ENCODE measurements at places on chromosomes 3 and 15. TPM values are rescaled to one million over a fixed set of nuclear protein-coding genes. Genes with fewer than 3 reads are reported as not detected.

TBC1D5 gene
- total RNA-seq = 48.1 TPM

PP2D1 gene
- not detected for total RNA-seq

GRCh38 chr15:36926427-36926825 lies 173.9 kb downstream of the MEIS2 start:
- H3K27ac ChIP-seq = no peak overlapping the region
- no peaks in the 10 kb centered on the region for H3K36me3 ChIP-seq
- no peak overlapping the region for H3K4me3 ChIP-seq
- no peaks in the 10 kb centered on the region for H3K4me1 ChIP-seq

RCCD1 gene
- 17.1 TPM for total RNA-seq

DNA sequence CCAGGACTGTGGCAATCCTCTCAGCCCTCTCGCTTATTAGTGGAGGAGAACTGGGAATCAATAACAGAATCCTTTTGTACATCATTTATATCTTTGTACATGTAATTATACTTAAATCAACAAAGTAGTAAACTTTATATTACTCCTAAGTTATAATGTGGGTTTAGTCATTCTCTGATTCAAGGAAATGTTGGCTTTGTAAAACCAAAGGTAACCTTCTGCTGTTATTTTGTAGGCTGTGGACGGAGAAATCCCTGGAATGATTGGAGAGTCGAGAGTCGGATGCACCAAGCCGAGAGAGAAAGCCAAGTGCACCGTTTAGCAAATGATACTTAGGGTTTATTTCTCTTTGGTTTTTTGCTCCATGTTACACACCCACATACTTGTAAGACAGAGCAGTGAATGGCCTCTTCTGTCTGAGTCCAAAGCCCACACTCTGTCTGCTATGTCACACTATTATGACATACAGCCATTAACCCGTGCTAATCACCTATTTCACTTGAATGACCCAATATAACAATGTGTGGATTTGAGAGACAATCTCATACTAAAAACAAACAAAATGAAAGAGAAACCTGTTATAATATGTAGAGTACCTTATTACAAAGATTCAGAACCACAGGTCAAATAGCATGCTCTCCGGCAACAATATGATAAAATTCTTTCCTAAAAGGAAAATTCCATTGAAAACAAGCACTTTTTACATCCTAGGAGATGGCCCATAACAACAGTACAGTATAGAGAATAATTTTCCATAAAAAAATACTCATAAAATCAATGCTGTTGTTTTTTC lies 72.2 kb downstream of the MECOM start:
- no peak overlapping the region for H3K27ac ChIP-seq
- no peak overlapping the region for H3K4me3 ChIP-seq
- H3K36me3 ChIP-seq = no peaks in the 10 kb centered on the region
- no peak for DNase-seq

GOLGA8S gene
- not detected for total RNA-seq

DNA sequence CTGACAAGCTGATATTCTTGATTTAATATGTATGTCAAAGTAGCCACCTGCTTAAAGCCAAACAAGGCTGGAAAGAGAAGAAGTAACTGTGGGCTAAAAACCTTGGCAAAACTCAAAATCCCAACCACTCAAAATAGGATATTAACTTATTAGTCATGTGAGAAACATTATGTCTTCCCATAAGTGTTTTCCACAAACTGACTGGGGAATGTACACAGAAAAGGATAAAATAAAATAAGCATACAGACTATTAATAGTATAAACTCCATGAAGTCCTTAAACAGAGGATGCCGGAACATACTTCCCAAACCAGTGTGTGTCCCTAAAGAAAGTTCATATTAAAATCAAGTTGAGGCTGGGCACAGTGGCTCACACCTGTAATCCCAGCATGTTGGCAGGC lies 263.7 kb upstream of the THBS1 start:
- no peak for DNase-seq
- H3K4me3 ChIP-seq = no peak overlapping the region
- no peaks in the 10 kb centered on the region for H3K36me3 ChIP-seq
- no peak overlapping the region for H3K27ac ChIP-seq
- no peaks in the 10 kb centered on the region for H3K27me3 ChIP-seq

DNA sequence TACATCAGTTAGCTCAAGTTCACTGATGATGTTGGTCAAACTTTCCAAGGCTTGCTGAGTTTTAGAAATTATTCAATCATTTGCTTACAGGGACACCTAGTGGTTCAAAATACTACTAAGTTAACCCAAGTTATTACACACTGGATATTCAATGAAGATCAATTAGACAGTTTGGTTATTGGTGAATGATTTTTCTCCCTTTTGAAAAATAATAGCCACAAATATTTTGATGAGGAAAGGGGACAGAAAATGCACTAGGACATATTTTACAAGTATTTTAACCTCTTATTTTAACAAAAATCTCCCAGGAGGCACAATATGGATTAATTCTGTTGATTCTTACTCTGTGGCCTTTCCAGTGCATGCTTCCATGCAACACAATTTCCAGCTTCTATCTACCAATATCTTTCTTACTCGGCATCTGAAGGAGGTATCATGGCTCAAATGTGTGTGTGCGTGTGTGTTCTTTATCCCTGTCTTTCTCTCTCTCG lies 20.1 kb upstream of the GOLGA6L2 start:
- no peak overlapping the region for H3K4me3 ChIP-seq
- no peaks in the 10 kb centered on the region for H3K27me3 ChIP-seq
- H3K36me3 ChIP-seq = no peaks in the 10 kb centered on the region
- no peaks in the 10 kb centered on the region for H3K4me1 ChIP-seq

DNA sequence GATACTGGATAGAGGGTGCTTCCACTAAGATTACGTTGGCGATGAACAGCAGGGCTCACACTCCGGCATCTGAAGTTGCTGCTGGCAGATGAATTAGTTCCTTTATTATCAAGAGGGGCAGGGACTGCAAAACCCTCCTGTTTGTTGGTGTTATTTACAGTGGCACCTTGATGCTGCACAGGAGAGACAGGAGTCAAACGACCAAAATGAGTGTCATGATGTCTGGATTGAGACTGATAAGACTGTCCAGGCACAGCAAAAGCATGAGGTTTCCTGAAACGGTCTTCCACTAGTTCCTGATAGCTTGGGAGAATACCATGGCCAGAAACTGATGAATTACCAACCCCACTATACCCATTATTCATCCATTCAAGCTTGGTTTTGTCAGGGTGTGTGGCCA lies 100.8 kb upstream of the NEDD4 start:
- peaks cover 44% of the 10 kb centered on the region for H3K36me3 ChIP-seq
- no peaks in the 10 kb centered on the region for H3K4me1 ChIP-seq
- no peak overlapping the region for H3K27ac ChIP-seq
- H3K27me3 ChIP-seq = no peaks in the 10 kb centered on the region
- DNase-seq = no peak

GRCh38 chr3:16768956-16769355 lies 115.8 kb upstream of the PLCL2 start:
- H3K36me3 ChIP-seq = no peaks in the 10 kb centered on the region
- H3K4me1 ChIP-seq = peaks cover 24% of the 10 kb centered on the region
- H3K27ac ChIP-seq = 0 out of 2 replicates have a peak overlapping the region, but pooled peaks have one; percentile 2
- H3K4me3 ChIP-seq = no peak overlapping the region
- DNase-seq = peak; percentile 21

DNA sequence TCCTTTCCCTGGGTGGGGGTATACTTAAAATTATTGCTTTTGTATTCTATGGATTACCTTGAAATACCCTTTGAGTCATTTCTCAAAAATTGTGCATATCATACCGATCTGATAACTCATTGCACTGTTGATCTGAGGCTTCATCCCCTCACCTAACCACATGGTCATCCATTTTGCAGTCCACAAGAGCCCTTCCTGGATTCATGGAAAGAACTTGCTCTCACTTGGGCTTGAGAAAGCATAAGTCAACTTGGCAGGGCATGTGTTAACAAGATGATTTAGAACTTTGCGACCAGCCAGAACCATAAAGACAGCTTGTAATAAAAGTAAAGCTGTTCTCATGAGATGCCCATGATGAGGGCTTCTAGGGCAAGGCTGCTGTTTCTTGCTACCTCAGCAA lies 22.2 kb downstream of the MME start:
- H3K36me3 ChIP-seq = no peaks in the 10 kb centered on the region
- no peak overlapping the region for H3K4me3 ChIP-seq
- DNase-seq = no peak

CP gene
- total RNA-seq = 2.8 TPM

GRCh38 chr3:59381282-59381681 lies 331.5 kb upstream of the CFAP20DC start:
- no peak overlapping the region for H3K27ac ChIP-seq
- H3K4me3 ChIP-seq = no peak overlapping the region
- no peaks in the 10 kb centered on the region for H3K27me3 ChIP-seq
- H3K36me3 ChIP-seq = no peaks in the 10 kb centered on the region
- no peak for DNase-seq

DNA sequence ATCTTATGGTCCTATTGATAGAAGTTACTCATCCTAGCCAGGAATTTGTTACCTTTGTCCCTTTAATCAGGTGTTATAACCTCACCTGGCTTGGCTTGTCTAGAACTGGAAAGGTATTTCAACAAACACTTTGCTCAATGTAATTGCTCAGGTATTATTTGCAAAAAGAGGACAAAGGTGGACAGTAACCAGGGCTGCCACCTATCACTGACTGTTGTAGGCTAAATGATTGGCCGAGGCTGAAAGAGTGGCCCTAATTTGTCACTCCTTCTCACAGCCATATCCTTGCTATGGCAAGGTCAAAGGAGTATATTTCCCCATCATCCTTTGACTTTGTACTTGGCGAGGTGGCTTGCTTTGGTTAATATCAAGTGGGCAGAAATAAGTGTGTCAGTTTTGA lies 2.7 kb upstream of the SELENOS start:
- DNase-seq = no peak
- H3K27me3 ChIP-seq = no peaks in the 10 kb centered on the region

Measured in GM23338 (cell line).